ENCODE measurements at places on chromosomes 11 and 22. TPM values are rescaled to one million over a fixed set of nuclear protein-coding genes. Genes with fewer than 3 reads are reported as not detected.

- no peak for DNase-seq
- peaks cover 31% of the 10 kb centered on the region for H3K4me1 ChIP-seq
- no peak overlapping the region for H3K27ac ChIP-seq
- no peak overlapping the region for H3K4me3 ChIP-seq
- peaks cover 2% of the 10 kb centered on the region for H3K27me3 ChIP-seq
These were observed 353.9 kb upstream of the TENM4 start for GRCh38 chr11:79794484-79795393.

VWCE gene
- total RNA-seq, result 25.3 TPM

GRCh38 chr11:125952559-125952958 lies 6.7 kb downstream of the VSIG10L2 start:
- H3K27me3 ChIP-seq, result peaks cover 10% of the 10 kb centered on the region
- no peak overlapping the region for H3K4me3 ChIP-seq
- no peak for DNase-seq
- H3K36me3 ChIP-seq, result peaks cover 18% of the 10 kb centered on the region

DNA sequence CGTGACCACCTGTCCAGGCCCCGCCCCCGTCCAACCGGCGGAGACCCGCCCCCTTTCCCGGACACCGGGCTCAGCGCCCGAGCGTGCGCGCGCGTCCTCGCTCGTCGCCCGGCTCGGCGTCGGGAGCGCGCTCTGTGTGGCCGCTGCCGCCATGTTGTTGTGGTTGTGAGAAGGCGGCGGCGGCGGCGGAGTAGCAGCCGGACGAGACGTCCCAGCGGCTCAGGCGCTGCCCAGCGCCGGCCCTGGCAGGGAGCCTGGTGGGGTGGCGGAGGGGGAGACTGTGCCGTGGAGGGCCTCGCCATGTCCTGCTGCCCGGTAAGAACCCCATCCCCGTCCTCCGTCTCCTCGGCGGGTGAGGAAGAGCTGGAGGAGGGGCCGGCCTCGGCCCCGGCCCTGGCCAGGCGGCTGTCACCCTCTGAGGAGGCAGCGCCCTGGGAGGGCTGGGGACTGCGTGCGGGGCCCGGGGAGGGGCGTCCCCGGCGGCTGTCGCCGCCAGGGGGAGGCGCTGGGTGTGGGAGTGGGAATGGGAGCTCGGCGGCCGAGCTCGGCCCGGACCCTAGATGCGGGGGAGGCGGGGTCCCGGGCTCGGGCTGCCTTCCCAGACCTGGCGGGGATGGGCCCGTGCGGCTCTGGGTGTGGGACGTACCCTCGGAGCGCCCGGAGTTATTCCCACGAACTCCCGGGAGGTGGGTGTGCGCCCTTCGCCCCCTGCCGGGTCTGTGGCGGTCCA lies at the start of gene MTMR3:
Gene MTMR3 (plus strand): TSS at position 130 of the 730 bp plus-strand sequence. CDS start 87,886 bp downstream, outside the sequence.
- H3K36me3 ChIP-seq, result no peaks in the 10 kb centered on the region
- H3K27ac ChIP-seq, result peak within 1 kb of the TSS; percentile 87
- peak; percentile 99 for DNase-seq
- H3K27me3 ChIP-seq, result no peaks in the 10 kb centered on the region

DNA sequence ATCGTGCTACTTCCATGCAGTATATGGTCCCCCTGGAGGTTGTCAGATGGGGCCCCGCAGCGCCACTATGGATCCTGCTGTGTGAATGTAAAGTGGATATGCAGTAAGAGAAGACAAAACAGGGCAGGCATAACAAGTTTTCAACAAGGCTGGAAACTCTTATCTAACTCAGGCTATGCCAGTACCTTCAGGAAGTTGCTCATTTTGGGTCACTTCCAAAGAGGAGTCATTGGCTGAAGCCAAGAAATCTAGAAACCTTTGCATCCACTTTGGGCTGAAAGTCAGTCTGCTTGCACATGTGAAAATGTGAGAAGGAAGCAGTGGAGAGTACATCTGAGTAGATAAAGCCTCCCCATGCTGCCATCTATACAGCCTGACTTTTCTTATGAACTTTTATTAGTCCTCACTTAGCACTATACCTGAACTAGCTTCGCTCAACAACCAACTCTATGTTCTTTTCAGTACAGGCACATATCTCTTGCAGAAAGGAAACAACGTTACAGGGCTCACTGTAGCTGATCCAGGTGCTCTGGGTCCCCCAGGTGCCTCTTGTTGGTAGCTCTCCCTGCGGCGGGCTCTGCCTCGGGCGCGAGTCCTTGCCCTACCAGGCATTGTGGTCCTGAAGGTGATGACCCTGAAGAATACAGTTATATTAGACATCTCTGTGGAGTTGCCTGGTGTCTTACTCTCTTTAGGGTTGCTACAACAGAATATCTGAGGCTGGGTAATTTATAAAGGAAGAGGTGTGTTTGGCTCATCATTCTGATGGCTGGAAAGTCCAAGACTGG lies 12.4 kb downstream of the PIWIL3 start:
- H3K4me3 ChIP-seq, result no peak overlapping the region
- no peaks in the 10 kb centered on the region for H3K36me3 ChIP-seq
- no peak overlapping the region for H3K27ac ChIP-seq
- H3K27me3 ChIP-seq, result no peaks in the 10 kb centered on the region

TPBGL gene
- total RNA-seq, result 7.0 TPM

DNA sequence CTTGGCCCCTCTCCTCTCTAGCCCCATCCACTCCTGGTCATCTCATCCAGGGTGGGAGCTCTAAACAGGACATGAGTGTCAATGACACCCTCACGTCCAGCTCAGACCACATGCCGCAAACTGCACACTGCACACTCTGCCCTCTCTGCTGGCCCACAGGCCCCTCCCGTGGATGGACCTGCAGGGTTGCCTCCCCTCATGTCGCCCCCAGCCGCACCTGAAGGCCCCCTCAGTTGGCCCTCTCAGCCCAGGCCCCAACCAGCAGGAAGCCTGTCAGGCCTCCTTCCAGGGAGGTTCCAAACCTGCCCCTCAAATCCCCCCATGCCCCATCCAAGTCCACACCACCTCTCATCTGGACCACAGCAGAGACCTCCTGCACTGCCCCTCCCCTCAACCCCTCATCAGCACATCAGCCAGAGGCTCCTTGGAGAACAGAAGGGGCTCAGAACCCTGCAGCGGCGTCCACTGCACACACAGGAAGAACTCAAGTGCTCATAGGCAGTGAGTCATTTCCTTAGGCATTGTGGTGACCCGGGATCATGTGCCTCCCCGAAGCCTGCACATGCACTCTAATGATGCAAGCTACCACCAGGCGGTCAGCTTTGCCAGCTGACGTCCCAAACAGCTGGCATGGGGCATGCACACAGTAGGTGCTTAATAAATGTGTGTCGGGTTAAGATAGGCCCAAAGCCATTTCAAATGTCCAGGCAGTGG lies 12.9 kb upstream of the CDKN1C start:
- peak overlapping the region; percentile 9 for H3K27ac ChIP-seq
- peaks cover 10% of the 10 kb centered on the region for H3K27me3 ChIP-seq
- peaks cover 24% of the 10 kb centered on the region for H3K4me1 ChIP-seq
- peaks cover 4% of the 10 kb centered on the region for H3K36me3 ChIP-seq
- DNase-seq, result no peak
